BJ (cell line): ENCODE measurements at places on chromosomes 13 and 19.

GRCh38 chr13:76884186-76884906 lies 1.9 kb downstream of the KCTD12 start:
- DNase-seq, result no peak

- no peak for DNase-seq
Measured at GRCh38 chr19:53161123-53161522, 2.3 kb upstream of the ZNF347 start.

DNA sequence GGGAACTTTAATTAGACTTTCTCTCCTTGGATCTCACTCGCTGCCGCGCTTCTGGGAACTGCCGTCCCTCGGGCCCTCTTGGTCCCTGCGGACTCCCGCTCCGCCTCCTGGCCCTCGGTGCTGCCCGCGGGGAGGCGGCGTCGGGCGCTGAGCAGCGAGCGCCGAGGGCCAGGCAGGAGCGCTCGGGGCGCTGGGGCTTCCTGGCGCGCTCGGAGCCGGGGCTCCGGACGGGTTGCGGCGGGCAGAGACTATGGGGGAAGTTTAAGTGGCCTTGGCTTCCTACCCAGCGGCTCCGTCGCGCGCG lies 704 bp downstream of the CHST8 start:
- no peak for DNase-seq

DNA sequence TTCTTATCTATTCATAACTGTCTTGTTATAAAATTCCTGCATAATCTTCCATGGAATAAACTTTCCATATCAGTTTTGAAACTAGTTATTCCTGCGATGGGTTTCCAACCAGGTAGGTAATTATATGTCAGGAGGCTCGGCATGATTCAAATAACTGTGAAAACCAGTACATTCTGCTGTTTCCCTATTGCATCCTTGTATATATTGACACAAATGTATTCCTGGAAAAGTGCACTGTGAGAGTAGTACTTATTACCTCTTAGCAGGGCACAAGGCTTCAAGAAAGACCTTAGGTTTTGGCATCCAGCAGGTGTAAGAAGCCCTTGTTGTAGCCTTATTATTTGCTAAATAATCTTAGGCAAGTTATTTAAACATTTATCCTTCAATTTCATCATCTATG lies 1131.3 kb upstream of the ATXN8OS start:
- DNase-seq, result no peak

DNA sequence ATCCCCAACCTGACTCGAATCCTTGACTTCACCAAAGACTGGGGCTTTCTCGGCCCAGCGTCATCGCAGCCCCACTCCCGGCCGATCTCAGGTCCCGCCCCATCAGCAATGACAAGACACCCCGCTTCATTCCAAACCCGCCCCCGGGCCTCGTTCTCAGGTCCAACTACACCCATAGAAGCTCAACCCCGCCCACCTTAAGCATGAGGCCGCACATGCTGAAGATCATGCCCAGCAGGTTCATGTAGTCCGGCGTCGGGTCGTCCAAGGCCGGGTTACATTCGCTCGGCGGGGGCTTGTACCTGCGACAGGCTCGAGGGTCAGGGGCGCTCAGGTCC lies 2.3 kb downstream of the WDR83 start:
- DNase-seq, result peak; percentile 7

- no peak for DNase-seq
Measured at GRCh38 chr13:99135591-99135990, 65.1 kb upstream of the UBAC2 start.

- DNase-seq, result no peak
Measured at GRCh38 chr19:3034656-3035541, 5.8 kb upstream of the TLE2 start.

- DNase-seq, result no peak
Measured at GRCh38 chr13:77535448-77535847, at the start of gene SCEL. SCEL (plus strand) TSS chr13:77535706; CDS start chr13:77555876, 20,170 bp downstream.

GRCh38 chr19:3625996-3626472 lies 556 bp downstream of the CACTIN start:
- no peak for DNase-seq

- DNase-seq, result no peak
Measured at GRCh38 chr13:21020581-21020980, 40.8 kb downstream of the LATS2 start.

DNA sequence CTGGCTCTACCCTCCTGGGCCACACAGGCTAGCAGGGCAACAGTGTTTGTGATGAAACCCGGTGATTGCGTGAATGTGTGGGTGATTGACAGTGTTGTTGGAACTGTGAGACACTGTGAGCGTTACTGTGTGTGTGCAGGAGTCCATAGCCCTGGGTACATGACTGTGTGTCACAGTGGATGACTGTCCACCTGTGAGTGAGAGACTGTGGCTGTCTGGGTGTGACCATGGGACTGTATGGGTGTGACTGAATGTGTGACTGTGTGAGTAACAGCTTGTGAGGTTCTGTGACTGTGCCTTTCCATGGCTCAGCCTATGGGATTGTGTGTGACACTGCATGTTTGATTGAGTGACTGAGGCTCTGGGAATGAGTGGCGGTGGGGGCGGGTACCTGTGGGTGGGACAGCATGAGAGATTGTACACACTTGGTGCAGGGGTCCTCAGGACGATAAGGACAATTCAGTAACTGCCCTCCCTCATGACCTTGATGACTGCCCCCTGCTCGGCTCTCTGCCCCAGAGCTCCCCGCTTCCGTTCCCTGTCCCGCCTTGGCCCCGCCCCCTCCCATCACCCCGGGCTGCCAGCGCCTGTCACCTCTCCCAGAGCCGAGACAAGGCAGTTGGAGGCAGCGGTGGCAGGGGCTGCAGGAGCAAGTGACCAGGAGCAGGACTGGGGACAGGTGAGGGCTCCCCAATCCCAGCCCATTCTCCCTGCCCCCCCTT lies at the start of gene GIPR:
Gene GIPR (plus strand): TSS at position 602 of the 722 bp plus-strand sequence. CDS start 1,300 bp downstream, outside the sequence.
- no peak for DNase-seq

DNA sequence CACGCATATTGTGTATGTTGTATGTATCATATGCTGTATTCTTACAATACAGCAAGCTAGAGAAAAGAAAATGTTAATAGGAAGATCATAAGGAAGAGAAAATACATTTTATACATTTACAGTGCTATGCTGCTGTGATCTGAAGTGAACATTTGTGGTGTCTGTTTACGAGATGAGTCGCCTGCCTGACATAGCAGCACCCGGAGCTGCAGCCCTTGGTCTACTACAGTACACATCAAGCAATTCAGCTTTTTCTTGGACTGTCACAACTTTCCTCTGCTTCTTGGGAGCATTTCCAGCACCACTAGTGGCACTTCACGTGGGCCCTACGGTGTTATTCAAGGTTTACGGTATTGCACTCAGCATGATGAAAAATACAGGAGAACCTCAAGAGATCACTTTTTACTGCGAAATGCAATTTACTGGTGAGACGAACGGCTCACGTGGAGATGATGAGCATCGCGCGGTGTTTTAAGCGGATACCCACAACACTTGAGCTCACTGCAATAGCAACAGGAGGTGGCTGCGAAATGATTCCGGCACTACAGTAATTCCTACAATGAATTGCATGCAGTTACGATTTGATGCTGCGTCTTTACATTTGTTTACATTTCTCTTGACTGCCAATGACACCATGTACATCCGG lies 308.4 kb downstream of the FGF9 start:
- DNase-seq, result no peak

DNA sequence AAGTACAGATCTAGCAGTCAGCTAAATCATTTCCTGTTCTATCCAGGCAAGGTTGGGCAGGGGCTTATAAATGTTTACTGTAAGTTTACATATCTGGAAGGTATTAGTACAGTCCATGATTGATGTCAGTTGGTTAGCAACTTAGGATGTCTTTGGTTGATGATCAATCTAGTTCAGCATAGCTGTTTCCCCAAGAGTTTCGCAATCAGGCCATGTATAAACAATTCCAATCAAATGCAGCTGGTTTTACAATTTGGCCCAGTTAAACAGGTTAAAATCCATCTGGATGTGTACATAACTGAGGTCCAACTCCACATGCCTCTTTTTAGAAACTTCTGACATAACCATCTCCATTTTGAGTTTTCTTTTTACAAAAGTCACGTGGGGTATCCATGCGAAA lies 6.9 kb downstream of the ZNF221 start:
- peak; percentile 56 for DNase-seq

DNA sequence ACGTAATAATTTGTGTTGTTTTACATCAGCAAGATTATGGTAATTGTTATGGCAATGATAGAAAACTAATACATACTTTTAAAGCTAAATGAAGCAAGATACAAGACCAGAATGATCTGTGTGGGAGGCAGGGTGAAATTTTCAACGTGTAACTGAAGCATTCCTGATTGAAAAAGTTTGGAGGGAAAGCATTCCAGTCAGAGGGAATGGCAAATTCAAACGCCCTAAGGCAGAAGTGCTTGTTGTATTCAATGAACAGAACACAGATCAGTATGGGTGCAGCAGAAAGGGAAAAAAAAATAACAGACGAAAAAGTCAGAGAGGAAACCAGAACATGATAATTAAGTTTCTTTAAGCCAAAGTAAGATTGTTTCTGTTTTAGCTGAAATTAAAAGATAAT lies 928.5 kb upstream of the SLITRK1 start:
- DNase-seq, result no peak

DNA sequence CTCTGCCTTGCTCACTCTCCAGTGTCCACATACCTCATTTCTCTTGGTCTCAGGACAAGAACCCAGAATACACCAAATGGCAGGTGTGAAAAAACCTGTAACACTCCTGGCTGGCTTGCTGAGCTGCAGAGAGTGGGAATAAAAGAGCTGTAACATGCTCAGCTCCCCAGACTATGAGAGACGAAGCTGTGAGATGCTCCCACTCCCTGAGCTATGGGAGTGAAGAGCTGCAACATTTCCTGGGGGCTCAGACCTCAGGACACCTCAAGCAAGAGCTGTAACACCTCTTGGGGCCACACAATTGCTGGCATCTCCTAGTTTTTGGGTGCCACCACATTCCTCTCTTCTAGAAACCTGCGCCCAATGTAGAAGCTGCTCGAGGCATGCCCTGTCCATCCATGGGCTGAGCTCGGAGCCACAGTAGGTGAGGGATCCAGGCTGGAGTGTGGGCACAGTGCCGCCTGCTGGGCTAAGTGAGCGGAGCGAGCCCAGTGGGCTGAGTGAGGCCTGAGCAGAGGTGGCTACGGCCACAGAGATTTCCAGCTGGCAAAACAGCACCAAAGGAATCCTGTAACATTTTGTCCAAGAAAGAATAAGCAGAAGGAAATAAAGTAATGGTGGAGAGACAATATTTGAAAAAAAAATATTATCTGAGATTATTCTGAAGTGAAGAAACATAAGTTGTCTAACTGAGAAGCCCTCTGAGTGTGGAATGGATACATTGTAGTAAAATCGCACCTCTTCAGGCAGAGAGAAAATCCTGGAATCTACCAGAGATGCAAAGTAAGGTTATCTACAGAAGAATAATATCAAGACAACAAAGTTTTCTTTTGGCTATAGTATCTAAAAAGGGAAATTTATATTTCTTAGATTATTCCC lies 186.2 kb upstream of the PCDH9 start:
- no peak for DNase-seq

DNA sequence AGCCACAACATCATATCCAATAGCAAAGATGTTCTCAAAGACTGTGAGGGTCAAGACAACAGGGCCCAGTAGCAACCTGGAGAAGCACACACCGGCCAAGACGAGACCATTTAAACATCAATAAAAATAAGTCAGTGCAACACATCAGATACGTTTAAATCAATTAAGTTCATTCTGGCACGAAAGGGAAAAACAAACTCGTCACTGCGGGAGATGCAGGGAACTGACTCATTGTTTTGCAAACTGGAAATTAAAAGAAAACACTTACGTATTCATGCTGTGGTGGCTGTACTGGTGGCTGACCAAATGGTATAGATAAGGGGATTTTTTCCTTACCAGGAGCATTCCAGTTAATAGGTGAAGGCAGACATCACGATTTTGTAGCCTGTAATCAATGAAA lies 26.3 kb upstream of the SLC15A1 start:
- DNase-seq, result no peak

- DNase-seq, result peak; percentile 19
Measured at GRCh38 chr13:110546926-110547325, 14.6 kb downstream of the RAB20 start.

GRCh38 chr13:106350208-106350607 lies 185.3 kb downstream of the EFNB2 start:
- DNase-seq, result no peak

DNA sequence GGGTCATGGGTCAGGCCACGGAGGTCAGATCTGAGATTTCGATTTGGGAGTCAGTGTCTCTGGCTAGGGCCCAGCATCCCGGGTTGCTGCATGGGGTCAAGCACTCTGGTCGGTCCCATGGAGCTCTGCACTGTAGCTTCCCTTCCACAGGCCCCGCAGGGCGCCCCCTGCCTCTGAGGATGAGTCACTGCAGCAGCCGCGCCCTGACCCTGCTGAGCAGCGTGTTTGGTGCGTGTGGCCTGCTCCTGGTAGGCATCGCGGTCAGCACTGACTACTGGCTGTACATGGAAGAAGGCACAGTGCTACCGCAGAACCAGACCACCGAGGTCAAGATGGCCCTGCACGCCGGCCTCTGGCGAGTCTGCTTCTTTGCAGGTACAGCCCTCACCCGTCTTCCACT lies 3.6 kb downstream of the CACNG7 start:
- DNase-seq, result no peak
